ENCODE measurements at places on chromosomes 1 and 21. TPM values are rescaled to one million over a fixed set of nuclear protein-coding genes. Genes with fewer than 3 reads are reported as not detected.

SLFNL1 gene
- 0.22 TPM for total RNA-seq

GRCh38 chr1:46812065-46812963 is 13.5 kb downstream of the CYP4B1 start:
- no peaks in the 10 kb centered on the region for H3K36me3 ChIP-seq
- peaks cover 17% of the 10 kb centered on the region for H3K27me3 ChIP-seq
- H3K4me3 ChIP-seq = no peak overlapping the region
- no peak for DNase-seq
- peaks cover 7% of the 10 kb centered on the region for H3K4me1 ChIP-seq
- no peak overlapping the region for H3K27ac ChIP-seq

DNA sequence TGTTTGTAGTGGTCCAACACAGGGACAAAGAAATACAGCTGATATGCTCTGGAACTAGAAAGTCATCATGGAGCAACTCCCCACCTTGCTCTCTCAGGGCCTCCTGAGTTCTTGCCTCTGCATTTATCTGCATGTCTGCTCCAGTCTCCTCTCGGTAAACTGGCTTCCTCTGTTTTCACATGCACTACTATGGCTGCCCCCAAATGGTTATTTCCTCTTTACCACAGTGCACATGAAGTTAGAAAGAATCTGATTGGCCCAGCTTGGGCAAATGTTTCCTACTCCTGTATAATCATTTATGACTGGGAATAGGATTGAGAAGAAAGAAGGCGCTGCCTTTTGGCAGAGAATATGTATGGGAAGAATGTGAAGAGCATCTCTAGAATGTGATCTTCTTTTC is 16.5 kb upstream of the PSMB2 start:
- H3K4me1 ChIP-seq = peaks cover 2% of the 10 kb centered on the region
- H3K27ac ChIP-seq = no peak overlapping the region
- peaks cover 13% of the 10 kb centered on the region for H3K27me3 ChIP-seq
- no peak overlapping the region for H3K4me3 ChIP-seq
- DNase-seq = no peak
- H3K36me3 ChIP-seq = no peaks in the 10 kb centered on the region

POGZ gene
- 94.9 TPM for total RNA-seq

CEP104 gene
- total RNA-seq = 34.6 TPM

GRCh38 chr1:17640975-17641374 is 101.5 kb downstream of the ARHGEF10L start:
- peaks cover 51% of the 10 kb centered on the region for H3K27me3 ChIP-seq
- H3K27ac ChIP-seq = no peak overlapping the region
- no peak overlapping the region for H3K4me3 ChIP-seq
- peaks cover 5% of the 10 kb centered on the region for H3K4me1 ChIP-seq
- DNase-seq = no peak

GRCh38 chr1:207815913-207816291 is 64.0 kb downstream of the CD46 start:
- peak overlapping the region; percentile 84 for H3K27ac ChIP-seq
- H3K36me3 ChIP-seq = peaks cover 17% of the 10 kb centered on the region
- H3K4me3 ChIP-seq = peak overlapping the region; percentile 53
- DNase-seq = no peak
- no peaks in the 10 kb centered on the region for H3K27me3 ChIP-seq

AADACL4 gene
- not detected for total RNA-seq

RBM11 gene
- total RNA-seq = 1.5 TPM

DNA sequence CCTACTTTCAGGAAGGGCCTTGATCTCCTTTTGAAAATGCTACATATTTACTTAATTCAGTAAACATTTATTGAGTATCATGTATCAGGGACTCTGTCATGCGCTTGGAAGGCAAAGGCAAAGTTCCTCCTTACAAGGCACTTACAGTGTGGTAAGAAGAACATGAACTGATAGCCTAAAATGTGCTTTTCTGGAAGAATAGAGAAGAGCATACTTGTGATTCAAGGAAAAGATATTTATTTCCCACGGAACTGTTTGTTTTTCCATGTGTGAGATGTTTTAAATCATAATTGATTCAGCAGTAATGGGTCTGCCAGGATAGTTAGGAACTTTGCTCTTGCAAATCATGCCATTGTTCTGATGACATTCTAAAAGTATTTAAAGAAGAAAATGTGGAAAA is 110.1 kb upstream of the ZNHIT6 start:
- H3K4me3 ChIP-seq = no peak overlapping the region
- DNase-seq = no peak
- H3K27me3 ChIP-seq = no peaks in the 10 kb centered on the region
- H3K4me1 ChIP-seq = no peaks in the 10 kb centered on the region

CCDC181 gene
- total RNA-seq = not detected

DNA sequence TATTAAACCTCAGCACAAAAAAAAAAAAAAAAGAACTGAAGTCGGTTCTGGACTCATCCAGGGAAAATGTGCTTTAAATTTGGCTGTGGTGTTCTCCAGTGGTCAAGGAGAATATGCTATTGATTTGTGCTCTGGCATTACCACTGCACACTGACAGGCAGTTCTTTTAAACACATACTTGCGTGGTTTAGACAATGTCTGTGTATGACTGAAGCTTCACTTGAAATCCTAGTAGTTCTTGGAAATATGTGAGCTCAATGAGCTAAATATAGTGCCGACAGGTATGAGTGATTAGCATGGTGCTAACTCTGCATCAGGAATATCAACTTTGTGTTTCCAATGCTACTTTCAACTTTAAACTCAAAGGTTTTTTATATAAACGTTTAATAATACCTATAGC is 415.6 kb downstream of the SMYD3 start:
- no peak overlapping the region for H3K27ac ChIP-seq
- H3K4me3 ChIP-seq = no peak overlapping the region
- DNase-seq = no peak

- H3K4me1 ChIP-seq = peaks cover 10% of the 10 kb centered on the region
- DNase-seq = peak; percentile 6
- H3K36me3 ChIP-seq = no peaks in the 10 kb centered on the region
- H3K27ac ChIP-seq = no peak overlapping the region
- no peaks in the 10 kb centered on the region for H3K27me3 ChIP-seq
These were observed 64.9 kb downstream of the PRKCZ start for GRCh38 chr1:2115008-2115641.

KRTAP21-1 gene
- not detected for total RNA-seq

GRCh38 chr21:42027085-42027821 is 17.1 kb upstream of the ZBTB21 start:
- H3K4me3 ChIP-seq = no peak overlapping the region
- no peak for DNase-seq
- H3K4me1 ChIP-seq = peaks cover 9% of the 10 kb centered on the region
- peaks cover 3% of the 10 kb centered on the region for H3K36me3 ChIP-seq
- no peak overlapping the region for H3K27ac ChIP-seq
- H3K27me3 ChIP-seq = peaks cover 15% of the 10 kb centered on the region

DNA sequence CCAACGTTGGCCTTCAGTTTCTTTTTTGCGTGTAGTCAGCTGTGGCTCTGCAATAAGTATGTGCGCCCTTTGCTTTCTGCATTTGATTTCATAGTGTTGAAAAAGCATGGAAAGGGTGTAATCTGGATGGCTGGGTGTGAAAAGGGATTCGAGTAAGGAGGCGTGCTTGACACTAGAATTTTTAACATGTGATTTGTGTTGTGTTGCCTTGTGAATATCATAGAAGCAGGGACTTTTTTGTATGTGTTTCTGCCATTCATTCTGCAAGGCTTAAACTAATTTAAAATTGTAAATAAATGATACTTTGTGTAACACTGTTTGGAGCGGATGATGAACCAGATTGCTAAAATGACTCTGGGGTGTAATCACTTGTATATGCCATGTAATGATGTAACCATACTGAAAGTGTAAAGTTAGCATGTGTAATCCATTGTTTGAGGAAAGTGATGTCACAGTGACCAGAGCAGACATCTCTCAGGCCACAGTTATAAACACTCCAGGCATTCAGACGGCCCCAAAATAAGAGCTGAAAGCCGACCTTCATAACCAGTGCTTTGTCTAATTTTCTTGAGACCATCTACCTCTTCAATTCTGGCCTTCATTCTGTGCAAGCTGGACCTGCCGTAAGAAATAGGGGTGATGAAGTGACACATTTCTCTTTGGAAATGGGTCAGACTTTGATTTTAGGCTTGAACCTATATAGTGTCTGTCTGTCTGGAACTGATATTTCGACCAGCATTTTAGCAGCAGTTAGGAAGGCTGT is 618 bp downstream of the SH3BGR start:
- peaks cover 40% of the 10 kb centered on the region for H3K27me3 ChIP-seq
- DNase-seq = no peak
- no peak overlapping the region for H3K4me3 ChIP-seq
- H3K27ac ChIP-seq = no peak overlapping the region

NBPF6 gene
- 0.20 TPM for total RNA-seq

DNA sequence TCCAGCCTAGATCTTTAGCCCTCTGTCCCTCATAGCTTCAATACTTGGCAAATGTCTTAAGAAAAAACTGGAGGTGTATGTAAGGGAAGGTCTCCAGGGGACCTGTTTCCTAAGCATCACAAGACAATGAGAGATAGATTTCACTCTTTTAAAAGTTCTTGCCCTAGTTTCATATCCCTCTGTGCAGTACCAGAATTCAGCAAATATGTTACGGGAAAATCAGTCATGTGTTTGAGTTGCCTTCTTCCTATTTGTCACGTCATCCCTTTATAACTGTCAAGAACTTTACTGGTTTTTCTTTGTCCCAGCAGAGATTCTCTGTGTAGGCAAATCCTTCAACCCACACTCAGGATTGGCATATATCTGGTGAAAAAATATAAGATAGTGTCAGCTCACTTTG is 32.3 kb downstream of the DNASE2B start:
- peaks cover 5% of the 10 kb centered on the region for H3K4me1 ChIP-seq
- H3K27ac ChIP-seq = no peak overlapping the region
- H3K36me3 ChIP-seq = peaks cover 4% of the 10 kb centered on the region
- DNase-seq = no peak

DNA sequence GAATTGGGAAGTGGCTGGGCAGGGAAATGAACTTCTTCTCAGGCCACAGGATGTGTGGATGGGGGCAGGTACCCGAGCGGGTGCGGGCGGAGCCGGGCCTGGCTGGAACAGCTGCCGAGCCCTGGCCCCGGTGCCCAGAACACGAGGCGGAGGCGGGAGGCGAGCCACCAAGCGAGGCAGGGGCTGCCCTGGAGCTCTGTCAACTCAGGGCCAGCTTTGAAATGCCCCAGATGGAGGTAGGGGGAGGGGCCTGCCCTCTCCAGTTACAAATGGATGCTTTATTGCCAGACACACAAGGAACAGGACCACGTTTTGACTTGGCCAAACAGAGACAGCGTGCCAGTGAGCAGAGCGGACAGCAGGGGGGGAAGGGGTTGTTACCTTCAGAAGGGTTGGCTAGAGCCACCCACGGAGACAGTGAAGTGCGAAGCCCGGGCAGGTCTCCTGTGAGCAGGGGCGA is 240.4 kb downstream of the SDCCAG8 start:
- peaks cover 13% of the 10 kb centered on the region for H3K4me1 ChIP-seq
- no peaks in the 10 kb centered on the region for H3K27me3 ChIP-seq
- H3K4me3 ChIP-seq = peak overlapping the region; percentile 47
- no peak for DNase-seq
- H3K27ac ChIP-seq = peak overlapping the region; percentile 32
- H3K36me3 ChIP-seq = no peaks in the 10 kb centered on the region

NBPF3 gene
- total RNA-seq = 15.6 TPM

GRCh38 chr1:226388131-226388530 is 19.8 kb downstream of the PARP1 start:
- no peak overlapping the region for H3K4me3 ChIP-seq
- no peak for DNase-seq
- H3K36me3 ChIP-seq = peaks cover 11% of the 10 kb centered on the region
- peaks cover 8% of the 10 kb centered on the region for H3K4me1 ChIP-seq
- peak overlapping the region; percentile 27 for H3K27ac ChIP-seq
- no peaks in the 10 kb centered on the region for H3K27me3 ChIP-seq

C1QC gene
- not detected for total RNA-seq

GRCh38 chr21:42384989-42385388 is 10.9 kb downstream of the TMPRSS3 start:
- peak overlapping the region; percentile 30 for H3K27ac ChIP-seq
- DNase-seq = no peak
- H3K36me3 ChIP-seq = peaks cover 6% of the 10 kb centered on the region
- H3K27me3 ChIP-seq = no peaks in the 10 kb centered on the region

- H3K36me3 ChIP-seq = no peaks in the 10 kb centered on the region
- no peak overlapping the region for H3K27ac ChIP-seq
- H3K27me3 ChIP-seq = no peaks in the 10 kb centered on the region
- DNase-seq = no peak
- no peaks in the 10 kb centered on the region for H3K4me1 ChIP-seq
These were observed 526.0 kb upstream of the ADGRL4 start for GRCh38 chr1:79532555-79532954.

BPNT1 gene
- 6.0 TPM for total RNA-seq

- H3K27me3 ChIP-seq = peaks cover 17% of the 10 kb centered on the region
- H3K27ac ChIP-seq = no peak overlapping the region
- no peaks in the 10 kb centered on the region for H3K4me1 ChIP-seq
- DNase-seq = no peak
- peaks cover 2% of the 10 kb centered on the region for H3K36me3 ChIP-seq
These were observed 642.3 kb downstream of the AJAP1 start for GRCh38 chr1:5296557-5297179.

OR14K1 gene
- total RNA-seq = not detected

Measured in T-helper 17 cell (primary cell).